ENCODE measurements at places on chromosomes 11 and 22.

- peak; percentile 75 for DNase-seq
Observed at GRCh38 chr11:23112987-23113886, 253.0 kb upstream of the CCDC179 start.

- DNase-seq: no peak
Observed at GRCh38 chr11:86408845-86409244, 34.2 kb downstream of the CCDC81 start.

GRCh38 chr11:126391286-126391954, 35.9 kb downstream of the ST3GAL4 start:
- no peak for DNase-seq

DNA sequence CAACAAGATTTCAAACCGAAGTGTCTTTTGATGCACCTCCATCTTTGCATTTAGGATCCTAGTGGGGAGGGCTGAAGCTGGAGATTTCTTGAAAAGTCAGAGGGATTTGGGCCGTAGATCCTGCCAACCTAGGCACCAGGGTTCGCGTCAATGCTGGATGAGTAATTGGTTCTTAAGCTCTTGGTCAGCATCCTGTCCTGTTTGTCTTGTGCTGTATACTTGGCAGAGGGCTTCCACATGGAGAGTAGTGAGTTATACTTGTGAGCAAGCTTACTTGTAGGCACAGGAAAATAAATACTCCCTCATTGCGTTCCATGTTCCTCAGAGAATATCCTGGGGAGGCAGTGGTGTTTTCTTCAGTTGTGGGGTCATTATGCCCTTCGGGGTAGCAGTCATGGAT, 12.6 kb downstream of the INSC start:
- DNase-seq: no peak

DNA sequence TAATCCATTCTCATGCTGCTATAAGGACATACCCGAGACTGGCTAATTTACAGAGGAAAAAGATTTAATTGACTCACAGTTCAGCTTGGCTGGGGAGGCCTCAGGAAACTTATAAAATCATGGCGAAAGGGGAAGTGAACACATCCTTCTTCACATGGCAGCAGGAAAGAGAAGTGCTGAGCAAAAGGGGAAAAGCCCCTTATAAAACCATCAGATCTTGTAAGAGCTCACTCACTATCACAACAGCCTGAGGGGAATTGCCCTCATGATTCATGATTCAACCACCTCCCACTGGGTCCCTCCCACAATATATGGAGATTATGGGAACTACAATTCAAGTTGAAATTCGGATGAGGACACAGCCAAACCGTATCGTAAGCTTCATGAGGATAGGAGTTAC, 3.8 kb upstream of the CYB5R2 start:
- peak; percentile 68 for DNase-seq

DNA sequence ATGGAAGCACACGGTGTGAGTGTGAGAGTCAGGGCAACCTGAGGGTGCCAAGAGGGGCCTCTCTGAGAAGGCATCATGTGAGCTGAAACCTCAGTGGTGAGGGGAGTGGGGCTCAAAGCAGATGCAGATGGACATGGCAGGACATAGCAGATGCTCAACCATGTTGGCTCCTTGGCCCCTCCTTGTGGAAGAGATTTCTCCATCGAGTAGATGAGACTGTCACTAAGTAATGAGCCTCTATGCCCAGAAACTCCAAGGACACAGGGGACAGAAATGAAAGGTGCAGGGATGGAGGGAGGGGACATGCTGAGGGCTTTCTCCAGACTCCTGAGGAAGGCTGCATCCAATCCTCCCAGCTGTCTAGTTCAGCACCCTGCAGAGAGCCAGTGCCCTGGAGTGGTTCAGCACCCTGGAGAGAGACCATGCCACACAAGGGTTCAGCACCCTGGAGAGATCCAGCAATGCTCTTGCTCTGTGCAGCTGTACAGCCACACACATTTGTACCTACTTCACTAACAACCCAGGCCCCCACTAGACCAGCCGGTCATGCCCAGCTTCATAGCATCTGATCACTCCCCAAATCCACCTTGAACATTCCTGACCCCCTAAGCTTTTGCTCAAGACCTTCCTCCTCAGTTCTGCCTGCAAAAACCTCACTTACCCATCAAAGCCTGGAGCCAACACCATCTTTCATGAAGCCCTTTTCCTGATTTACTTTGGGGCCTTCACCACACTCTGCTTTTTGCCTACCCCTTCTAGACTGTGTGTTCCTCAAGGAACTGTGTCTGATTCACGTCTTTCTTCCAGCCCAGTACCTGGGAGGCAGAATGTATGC, 252.0 kb downstream of the CTTN start:
- peak; percentile 83 for DNase-seq

- peak; percentile 74 for DNase-seq
Observed at GRCh38 chr11:45409587-45409986, 123.4 kb upstream of the SYT13 start.

- DNase-seq: peak; percentile 58
Observed at GRCh38 chr11:127632976-127633680, 632.6 kb upstream of the KIRREL3 start.

DNA sequence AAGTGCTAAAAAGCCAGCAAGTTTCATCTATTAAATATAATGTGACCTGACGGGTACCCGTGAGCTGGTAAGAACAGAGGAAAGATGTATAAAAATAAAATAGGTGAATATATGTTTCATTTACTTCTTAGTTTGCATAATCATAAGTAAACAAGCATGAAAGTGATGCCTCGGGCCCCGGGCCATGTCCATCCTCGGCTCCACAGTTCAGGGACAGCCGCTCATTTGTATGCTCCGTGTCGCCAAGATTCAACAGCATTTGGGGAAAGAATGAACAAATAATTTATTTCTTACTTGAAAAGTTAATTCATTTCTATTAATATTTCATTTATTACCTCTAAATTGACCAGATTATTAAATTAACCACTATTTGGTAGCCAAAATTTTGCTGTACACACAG, 251.8 kb downstream of the NTM start:
- DNase-seq: no peak

DNA sequence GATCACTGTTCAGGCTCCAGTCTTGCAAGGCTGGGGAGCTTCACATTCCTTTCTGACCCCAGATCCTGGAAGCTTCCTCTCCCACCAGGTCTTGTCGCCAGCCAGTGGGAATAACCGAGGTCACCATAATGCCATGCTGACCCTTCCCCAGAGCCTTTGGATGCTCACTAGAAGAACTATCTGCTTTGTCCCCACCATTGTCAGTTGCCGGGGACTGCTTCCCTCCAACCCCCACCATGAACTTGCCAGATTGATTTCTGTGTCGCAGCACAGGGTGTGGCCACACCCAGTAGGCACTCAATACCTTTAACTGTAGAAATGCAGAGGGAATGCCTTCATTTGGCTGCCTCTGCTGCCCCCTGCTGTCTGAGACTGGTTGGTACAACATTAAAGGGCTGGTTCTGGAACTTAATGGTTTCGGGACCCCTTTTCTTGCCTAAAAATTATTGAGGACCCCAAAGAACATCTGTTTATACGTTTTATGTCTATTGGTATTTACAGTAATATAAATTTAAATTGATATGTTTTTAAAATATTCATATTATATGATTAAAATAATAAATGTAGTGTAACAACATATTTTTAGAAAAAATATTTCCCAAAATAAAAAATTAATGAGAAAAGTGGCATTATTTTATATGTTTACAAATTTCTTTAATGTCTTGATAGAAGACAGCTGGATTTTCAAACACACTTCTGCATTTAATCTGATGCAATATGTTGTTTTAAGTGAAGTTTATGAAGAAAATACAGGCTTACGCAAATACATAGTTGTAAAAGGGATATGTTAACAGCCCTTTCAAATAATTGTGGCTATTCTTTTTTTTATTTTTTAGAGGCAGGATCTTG, 6.7 kb upstream of the GDPD5 start:
- DNase-seq: peak; percentile 84

Measured in mesendoderm (in vitro differentiated cells).